Ovary (tissue), 10 donors: ENCODE measurements at places on chromosomes 1 and 21.

DNA sequence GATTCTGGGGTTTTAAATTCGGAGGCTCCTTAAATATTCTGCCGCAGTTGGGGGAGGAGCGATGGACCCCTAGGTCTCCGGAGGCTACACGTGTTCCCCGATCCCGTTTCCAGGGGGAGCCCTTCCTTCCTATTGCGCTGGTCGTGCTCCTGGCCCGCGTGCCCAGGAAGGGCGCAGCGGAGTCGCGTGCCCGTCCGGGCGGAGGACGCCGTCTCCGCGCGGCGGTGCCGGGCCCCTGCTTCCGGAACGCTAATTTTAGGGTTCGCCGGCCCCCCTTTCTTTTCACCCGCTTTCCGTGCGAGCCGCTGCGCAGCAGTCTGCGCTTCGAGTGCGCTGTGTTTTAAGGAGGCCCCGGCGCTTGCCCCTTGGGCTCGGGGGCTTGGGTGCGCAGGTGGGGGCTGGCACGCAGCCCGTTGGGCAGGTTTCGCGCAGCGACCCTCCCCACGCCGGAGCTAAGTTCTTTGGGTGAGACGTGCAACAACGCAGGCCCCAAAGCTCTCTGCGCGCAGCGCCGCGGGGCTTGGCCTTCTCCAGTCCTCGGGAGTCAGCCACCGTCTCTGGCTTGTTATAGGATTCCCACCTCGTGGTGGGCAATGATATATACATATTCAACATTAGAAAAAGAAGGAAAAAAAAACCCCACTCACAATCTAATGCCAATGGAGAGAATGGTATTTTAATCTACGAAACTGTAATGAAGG lies 43.5 kb upstream of the DNAJC6 start:
- no peaks in the 10 kb centered on the region for H3K27me3 ChIP-seq
- peaks cover 3% of the 10 kb centered on the region for H3K4me1 ChIP-seq
- H3K4me3 ChIP-seq, result peak overlapping the region; percentile 40
- no peak overlapping the region for H3K27ac ChIP-seq

GRCh38 chr1:183832459-183832858 lies 27.5 kb downstream of the RGL1 start:
- no peak overlapping the region for H3K4me3 ChIP-seq
- H3K4me1 ChIP-seq, result no peaks in the 10 kb centered on the region
- H3K27me3 ChIP-seq, result no peaks in the 10 kb centered on the region
- no peak for DNase-seq
- H3K36me3 ChIP-seq, result no peaks in the 10 kb centered on the region
- no peak overlapping the region for H3K27ac ChIP-seq

GRCh38 chr1:114257554-114257953 lies 103.9 kb upstream of the SYT6 start:
- no peaks in the 10 kb centered on the region for H3K4me1 ChIP-seq
- DNase-seq, result no peak
- H3K36me3 ChIP-seq, result no peaks in the 10 kb centered on the region
- no peak overlapping the region for H3K4me3 ChIP-seq

DNA sequence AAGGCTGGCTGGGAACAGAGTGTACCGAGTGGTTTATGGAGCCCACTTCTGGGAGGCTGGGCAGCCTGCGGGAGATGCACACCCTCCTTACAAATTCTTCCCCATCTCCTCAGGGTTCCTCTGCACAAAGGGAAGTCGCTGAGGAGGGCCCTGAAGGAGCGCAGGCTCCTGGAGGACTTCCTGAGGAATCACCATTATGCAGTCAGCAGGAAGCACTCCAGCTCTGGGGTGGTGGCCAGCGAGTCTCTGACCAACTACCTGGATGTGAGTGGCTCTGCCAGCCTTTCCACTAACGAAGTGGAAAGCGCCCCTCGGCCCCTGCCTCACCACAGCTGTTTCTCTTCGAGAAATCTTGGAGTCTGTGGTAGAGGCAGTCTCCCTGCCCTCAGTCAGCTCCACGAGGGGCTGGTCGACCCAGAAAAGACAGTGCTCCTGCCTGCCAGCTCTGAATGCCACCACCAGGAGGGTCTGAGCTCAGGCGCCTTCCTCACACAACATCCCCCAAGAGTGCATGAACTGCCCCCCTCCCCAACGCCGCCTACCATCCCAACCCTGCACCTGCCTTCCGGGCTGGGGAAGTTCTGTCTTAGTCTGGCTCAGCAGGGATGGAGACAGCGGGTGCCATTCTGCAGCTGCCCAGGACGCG lies 31.8 kb downstream of the PROK1 start:
- H3K27me3 ChIP-seq, result no peaks in the 10 kb centered on the region
- H3K4me1 ChIP-seq, result no peaks in the 10 kb centered on the region
- no peak for DNase-seq
- H3K27ac ChIP-seq, result no peak overlapping the region
- H3K36me3 ChIP-seq, result no peaks in the 10 kb centered on the region

- no peaks in the 10 kb centered on the region for H3K4me1 ChIP-seq
- H3K36me3 ChIP-seq, result no peaks in the 10 kb centered on the region
- DNase-seq, result no peak
These were observed 70.7 kb downstream of the PLPPR4 start for GRCh38 chr1:99334991-99335390.

- DNase-seq, result no peak
- peak overlapping the region; percentile 98 for H3K27ac ChIP-seq
- H3K4me1 ChIP-seq, result peaks cover 21% of the 10 kb centered on the region
- no peaks in the 10 kb centered on the region for H3K27me3 ChIP-seq
- peak overlapping the region; percentile 93 for H3K4me3 ChIP-seq
These were observed 1.3 kb downstream of the MAP7D1 start for GRCh38 chr1:36157115-36157903.
